Stomach (tissue), 19 donors: ENCODE measurements at places on chromosomes 5 and 9. TPM values are rescaled to one million over a fixed set of nuclear protein-coding genes. Genes with fewer than 3 reads are reported as not detected.

- H3K4me3 ChIP-seq: no peak overlapping the region
- no peaks in the 10 kb centered on the region for H3K4me1 ChIP-seq
- no peaks in the 10 kb centered on the region for H3K36me3 ChIP-seq
- no peak for DNase-seq
Observed at GRCh38 chr9:109971226-109971625, 191.2 kb downstream of the PALM2AKAP2 start.

Gene GFRA3
- 2.0 TPM for polyA plus RNA-seq

Gene HAPLN1
- polyA plus RNA-seq: 0.08 TPM

Gene ORM1
- polyA plus RNA-seq: 14.8 TPM

Gene MAST4
- polyA plus RNA-seq: 1.5 TPM

GRCh38 chr5:115686738-115687074, 60.9 kb upstream of the TMED7 start:
- H3K4me3 ChIP-seq: no peak overlapping the region
- peaks cover 3% of the 10 kb centered on the region for H3K4me1 ChIP-seq
- DNase-seq: no peak
- H3K27ac ChIP-seq: no peak overlapping the region
- no peaks in the 10 kb centered on the region for H3K27me3 ChIP-seq
- H3K36me3 ChIP-seq: no peaks in the 10 kb centered on the region
